ENCODE measurements at places on chromosomes 6 and 20.

DNA sequence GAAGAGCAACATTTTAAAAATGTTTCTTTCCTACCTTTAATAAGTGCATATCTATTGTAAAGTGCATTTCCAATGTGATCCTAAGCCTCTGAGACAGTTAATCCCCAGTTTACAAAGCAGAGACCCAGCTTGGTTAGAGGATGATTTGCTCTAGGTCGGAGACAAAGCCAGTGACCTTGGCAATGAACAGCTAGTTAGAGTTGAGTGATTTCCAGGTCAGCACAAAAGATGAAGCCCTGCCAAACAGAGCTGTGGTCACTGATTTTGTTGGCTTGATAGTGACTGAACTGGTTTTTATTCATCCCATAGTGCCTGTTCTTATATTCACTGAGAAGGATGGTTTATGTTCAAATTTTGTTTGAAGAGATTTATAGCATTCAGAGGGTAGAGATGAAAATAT, 56.6 kb upstream of the CD83 start:
- no peak for ATAC-seq

- no peak for ATAC-seq
Observed at GRCh38 chr20:1112908-1113307, 5.5 kb upstream of the PSMF1 start.

- ATAC-seq, result peak; percentile 27
Observed at GRCh38 chr6:105794239-105794638, 291.9 kb upstream of the PRDM1 start.

DNA sequence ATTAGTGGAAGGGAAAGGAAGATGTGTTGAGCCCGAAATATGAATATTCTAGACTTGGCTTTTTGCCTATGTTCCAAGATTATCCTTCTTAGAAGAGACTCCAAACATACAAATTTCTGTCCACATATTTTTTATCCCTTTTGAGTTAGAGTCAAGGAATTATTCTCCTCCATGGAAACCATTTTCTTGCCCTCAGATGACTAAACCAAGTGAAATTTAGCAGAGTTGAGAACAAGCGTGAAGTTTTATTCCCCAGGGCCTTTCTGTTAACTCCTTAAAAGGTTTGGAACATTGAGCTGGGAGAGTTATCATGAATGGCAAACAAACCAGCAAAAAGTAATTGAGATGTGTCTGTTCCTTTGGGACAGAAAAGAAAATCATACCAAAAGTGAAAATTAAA, 286.1 kb upstream of the PLCB4 start:
- ATAC-seq, result no peak

- ATAC-seq, result no peak
Observed at GRCh38 chr6:53744321-53744720, 50.5 kb upstream of the LRRC1 start.

DNA sequence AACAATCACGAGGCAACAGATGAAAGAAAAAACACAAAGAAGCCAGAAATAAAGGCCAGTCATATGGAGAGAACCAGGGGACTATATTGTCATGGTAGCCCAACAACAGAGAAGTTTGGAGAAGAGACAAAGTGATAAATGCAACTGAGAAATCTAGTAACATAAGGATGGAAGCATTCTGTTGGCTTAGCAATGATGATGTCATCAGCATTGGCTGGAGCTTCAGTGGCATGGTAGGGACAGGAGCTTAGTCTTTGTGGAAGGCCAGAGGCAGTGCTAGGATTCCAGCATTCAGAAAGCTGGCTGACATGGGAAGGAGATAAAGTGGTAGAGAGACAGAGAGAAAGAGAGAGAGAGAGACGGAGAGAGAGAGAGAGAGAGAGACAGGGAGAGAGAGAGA, 276.4 kb downstream of the TRDN start:
- ATAC-seq, result no peak

- ATAC-seq, result no peak
Observed at GRCh38 chr20:1890469-1891262, 4.5 kb upstream of the SIRPA start.

- no peak for ATAC-seq
Observed at GRCh38 chr20:37458761-37459160, 62.3 kb upstream of the NNAT start.

DNA sequence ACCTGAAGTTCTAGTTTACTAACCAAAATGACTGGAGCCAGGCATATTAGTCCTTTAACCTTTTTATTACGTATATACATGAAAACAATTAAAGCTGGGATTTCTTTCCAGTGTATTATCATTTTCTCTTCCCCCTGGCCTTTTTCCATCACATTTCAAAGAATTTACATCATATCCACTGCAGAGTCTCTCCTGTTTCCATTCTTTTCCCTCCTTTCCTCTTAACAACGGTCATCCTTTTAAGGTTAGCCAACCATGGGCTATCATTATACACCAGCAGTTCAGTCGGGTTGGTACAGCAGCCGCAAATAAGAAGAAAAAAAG, 104.6 kb downstream of the TFAP2A start:
- no peak for ATAC-seq

DNA sequence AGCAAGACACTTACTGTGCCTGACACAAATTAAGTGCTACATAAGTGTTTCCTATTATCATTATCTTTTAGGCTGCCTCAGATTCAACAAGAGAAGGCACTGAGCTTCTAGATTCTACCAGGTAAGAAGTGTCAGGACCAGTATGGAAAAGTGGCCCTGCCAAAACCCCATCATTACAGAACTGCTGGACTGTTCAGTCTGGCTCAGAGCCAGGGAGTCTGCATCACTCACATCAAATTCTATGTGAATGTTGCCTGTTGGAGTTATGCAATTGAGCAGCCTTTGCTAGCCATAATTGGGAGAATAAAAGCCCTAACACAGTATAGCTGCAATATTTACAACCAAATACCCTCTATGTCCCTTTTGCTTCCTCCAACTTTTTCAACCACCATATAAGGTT, 70.9 kb downstream of the ATG5 start:
- no peak for ATAC-seq

GRCh38 chr6:148969603-148970061, 222.8 kb downstream of the UST start:
- ATAC-seq, result no peak

- no peak for ATAC-seq
Observed at GRCh38 chr6:153858529-153858928, 180.5 kb upstream of the OPRM1 start.

- no peak for ATAC-seq
Observed at GRCh38 chr20:24478584-24478983, 9.2 kb downstream of the SYNDIG1 start.

- no peak for ATAC-seq
Observed at GRCh38 chr20:24523661-24524060, 54.2 kb downstream of the SYNDIG1 start.

DNA sequence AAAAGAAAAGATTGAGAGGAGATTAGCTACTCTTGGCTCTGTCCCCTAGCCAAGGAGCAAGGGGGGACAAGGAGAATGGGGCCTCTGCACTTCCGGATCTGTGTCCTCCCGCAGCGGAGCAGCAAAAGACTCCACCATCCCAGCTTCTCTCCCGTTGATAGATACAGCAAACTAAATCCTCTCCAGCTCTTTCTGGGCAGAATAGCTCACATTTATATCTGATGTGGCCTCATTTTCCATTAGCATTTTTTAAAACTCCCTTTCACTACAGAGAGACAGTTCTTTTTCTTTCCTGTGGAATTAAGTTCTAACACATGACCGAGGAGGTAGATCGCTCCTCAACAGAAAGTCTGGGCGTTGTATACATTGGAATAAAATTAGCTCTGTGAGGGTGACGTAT, 260.9 kb upstream of the SOX4 start:
- no peak for ATAC-seq

DNA sequence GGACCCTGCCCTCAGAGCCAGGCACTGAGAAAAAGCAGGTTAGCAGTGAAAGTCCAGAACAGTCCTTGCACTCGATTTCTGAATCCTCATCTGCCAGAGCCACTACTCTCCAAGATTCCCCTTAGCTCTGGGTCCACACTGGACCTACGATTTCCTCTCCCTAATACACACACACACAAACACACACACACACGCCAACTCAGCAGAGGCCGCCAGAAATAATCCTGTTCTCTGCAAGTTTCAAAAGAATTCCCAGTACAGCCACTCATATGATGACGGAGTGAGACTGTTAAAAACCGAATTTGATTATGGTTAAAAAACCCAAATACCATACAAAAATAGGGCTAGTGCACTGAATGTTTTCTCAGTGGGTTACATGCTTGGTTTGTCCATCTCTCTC, 90.8 kb downstream of the GMPR start:
- no peak for ATAC-seq

Data from SK-N-SH treated with all-trans-retinoic acid at 6 μM for 48 hours (cell line).